Retina (tissue), 1 donor: ENCODE measurements at places on chromosomes 16 and 17.

DNA sequence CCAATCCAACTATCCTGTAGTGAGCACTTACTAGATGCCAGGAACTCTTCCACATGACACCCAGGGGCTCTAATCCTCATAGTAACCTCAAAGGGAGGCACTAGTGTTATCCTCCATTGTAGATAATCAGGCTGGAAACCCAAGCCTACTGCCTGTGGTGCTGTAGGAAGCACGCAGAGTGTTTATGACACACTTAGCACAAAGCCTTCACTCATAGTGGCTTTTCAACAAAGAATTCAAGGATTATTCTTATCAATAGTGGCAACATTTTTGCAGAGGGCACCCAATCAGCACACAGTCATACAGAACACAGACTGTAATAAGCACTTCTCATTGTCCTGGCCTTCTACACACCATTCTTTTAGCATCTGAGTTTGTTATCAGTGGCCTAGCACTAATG is 18.5 kb upstream of the SOX9 start:
- no peak for DNase-seq

DNA sequence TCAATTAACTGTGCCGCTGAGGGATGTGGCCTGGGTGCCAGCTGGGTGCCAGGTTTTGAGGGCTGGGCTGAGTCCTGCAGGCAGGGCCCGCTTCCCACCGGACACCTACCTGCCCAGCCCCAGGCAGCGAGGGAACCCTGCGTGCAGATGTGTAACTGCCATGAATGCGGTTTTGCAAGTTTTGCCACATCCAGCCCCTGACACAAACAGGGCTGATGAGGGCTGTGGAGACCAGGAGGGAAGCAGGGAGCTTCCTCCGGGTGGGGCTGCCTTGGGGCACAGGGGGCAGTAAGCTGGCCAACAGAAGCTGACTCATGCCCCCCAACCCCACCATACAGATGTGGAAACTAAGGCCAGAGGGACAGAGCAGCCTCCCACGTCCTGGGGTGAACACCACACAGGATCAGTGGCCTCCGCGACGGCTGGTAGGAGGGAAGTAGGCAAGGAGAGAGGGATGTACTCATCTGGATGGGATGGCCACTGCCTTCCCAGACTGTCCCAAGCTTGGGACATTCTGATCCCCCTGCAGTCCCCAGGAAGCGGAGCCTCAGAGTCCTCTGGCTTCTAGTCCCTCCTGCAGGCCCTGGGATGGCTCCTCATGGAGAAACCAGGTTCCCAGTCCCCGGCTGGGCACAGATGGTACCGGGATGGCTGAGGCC is 1.6 kb downstream of the UBALD1 start:
- no peak for DNase-seq

- no peak for DNase-seq
Measured at GRCh38 chr17:69761767-69762321, 313.2 kb upstream of the KCNJ16 start.

DNA sequence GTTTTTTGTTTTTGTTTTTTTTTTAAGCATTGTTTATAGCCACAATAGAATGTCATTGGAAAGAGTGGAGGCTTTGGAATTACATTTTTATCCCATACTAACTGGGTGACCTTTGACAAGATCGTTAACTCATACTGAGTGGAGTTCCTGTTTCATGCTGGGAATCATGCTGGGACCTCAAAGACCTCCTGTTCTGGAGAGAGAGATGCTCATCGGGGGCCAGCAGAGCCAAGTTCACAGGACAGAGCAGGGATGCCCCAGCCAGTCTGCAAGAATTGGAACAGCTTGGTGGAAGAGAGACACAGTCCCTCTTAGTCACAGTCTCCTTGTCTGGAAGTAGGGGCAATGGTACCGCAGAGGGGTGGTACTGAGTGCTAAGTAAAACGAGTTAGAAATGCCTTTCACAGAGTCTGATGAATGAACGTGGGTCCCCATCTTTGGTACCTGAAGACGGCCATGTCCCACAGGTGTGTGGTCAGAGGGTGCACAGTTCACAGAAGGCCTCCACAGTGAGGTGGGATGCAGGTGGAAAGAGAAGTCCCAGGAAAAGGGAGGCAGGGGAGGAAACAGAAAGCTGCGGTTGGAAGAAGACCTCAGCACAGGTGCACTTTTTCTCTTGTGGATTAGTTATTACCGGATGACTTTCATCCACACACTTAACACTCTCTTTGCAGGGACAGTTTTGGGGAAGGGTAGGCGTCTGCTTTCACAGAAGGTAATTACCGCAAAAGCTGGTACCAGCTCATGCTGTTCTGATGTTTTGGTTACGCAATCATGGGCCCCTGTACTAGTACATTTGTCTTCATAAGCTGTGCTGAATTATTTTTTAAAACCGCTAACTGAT is 147.8 kb downstream of the PRKCA start:
- DNase-seq = no peak

DNA sequence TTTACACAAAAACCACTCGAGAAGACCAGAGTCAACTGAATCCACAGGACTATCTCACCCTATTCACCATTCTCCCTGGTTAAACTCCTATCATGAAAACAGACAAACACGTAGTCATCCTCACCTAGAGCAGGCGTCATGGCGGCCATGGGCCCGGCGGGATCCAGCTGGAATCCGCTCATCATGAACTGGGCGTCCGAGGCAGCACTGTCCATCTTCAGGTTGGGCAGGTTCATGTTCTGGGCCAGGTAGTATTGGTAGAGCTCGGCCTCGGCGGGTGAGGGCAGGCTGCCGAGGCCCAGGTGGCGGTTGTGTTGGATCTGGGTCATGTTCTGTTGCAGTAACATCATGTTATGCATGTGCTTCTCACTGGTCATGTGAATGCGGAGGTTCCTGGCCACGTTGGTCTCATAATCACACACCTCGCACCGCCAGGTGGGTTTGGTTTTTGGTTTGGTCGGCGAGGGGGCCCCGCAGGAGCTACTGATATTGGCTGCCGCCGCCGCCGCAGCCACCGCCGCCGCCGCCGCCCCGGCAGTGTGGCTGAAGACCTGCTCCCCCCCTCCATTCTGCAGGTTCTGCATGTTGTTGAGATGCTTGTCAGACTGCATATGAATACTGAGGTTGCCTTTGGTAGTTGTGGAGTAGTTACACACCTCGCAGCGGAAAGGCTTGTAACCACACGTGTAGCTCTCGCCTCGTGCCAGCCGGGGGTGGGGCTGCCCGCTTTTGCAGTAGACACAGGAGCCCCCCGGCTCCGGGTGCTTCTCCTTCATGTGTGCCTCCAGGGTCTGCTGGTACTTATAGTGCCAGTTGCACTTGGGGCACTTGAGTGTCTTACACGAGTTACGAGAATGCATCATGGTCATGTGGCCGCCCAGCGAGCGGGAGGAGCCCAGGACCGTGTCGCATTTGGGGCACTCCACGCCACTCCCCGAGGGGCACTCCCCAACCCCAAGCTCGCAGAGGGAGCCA is 90.3 kb downstream of the ZFHX3 start:
- DNase-seq = no peak
